ENCODE measurements at places on chromosomes 7 and 10. TPM values are rescaled to one million over a fixed set of nuclear protein-coding genes. Genes with fewer than 3 reads are reported as not detected.

Gene ENKUR
- not detected for total RNA-seq

Gene LOXL4
- 0.51 TPM for total RNA-seq

Gene PPP1R17
- total RNA-seq: not detected

Gene ARHGEF35
- total RNA-seq: 0.67 TPM

Gene OR2A1
- total RNA-seq: not detected

Gene ZNF33B
- 14.0 TPM for total RNA-seq

Gene PRPS1L1
- not detected for total RNA-seq

Measured in Right ventricle myocardium superior (tissue), 1 donor.